ENCODE measurements at places on chromosomes 5 and 9. TPM values are rescaled to one million over a fixed set of nuclear protein-coding genes. Genes with fewer than 3 reads are reported as not detected.

MYORG gene
- total RNA-seq = 12.7 TPM

ACER2 gene
- 4.7 TPM for total RNA-seq

ROPN1L gene
- total RNA-seq = 0.08 TPM

SLC6A3 gene
- not detected for total RNA-seq

SLC25A2 gene
- not detected for total RNA-seq

PCDHA1 gene
- not detected for total RNA-seq

TLX3 gene
- not detected for total RNA-seq

PCDHGB1 gene
- total RNA-seq = 0.23 TPM

MUSK gene
- total RNA-seq = not detected

KIF4B gene
- not detected for total RNA-seq

SLC25A25 gene
- 8.0 TPM for total RNA-seq

IL33 gene
- total RNA-seq = 1.2 TPM

TRIO gene
- 40.2 TPM for total RNA-seq

KIF12 gene
- 6.2 TPM for total RNA-seq

ANKRD33B gene
- total RNA-seq = 0.42 TPM

PCDHGB2 gene
- 0.08 TPM for total RNA-seq

BTNL9 gene
- not detected for total RNA-seq

AGTPBP1 gene
- 11.2 TPM for total RNA-seq

TOR4A gene
- 24.2 TPM for total RNA-seq

GHR gene
- 2.0 TPM for total RNA-seq

DAP gene
- 24.2 TPM for total RNA-seq

GNA14 gene
- total RNA-seq = not detected

VPS13A gene
- total RNA-seq = 17.2 TPM

SH3GLB2 gene
- total RNA-seq = 37.9 TPM

DDX4 gene
- total RNA-seq = not detected

ADAMTS16 gene
- total RNA-seq = not detected

ZNF366 gene
- not detected for total RNA-seq

OTULIN gene
- total RNA-seq = 28.4 TPM

KCNN2 gene
- not detected for total RNA-seq

FIBCD1 gene
- 1.1 TPM for total RNA-seq

All from hair follicular keratinocyte (primary cell).